ENCODE measurements at places on chromosomes 7 and 10.

- DNase-seq: no peak
- H3K36me3 ChIP-seq: 0 out of 2 replicates have a peak, but pooled peaks cover 4% of the 10 kb centered on the region
- no peaks in the 10 kb centered on the region for H3K4me1 ChIP-seq
- no peak overlapping the region for H3K27ac ChIP-seq
Observed at GRCh38 chr7:12391922-12392615, 11.6 kb downstream of the VWDE start.

DNA sequence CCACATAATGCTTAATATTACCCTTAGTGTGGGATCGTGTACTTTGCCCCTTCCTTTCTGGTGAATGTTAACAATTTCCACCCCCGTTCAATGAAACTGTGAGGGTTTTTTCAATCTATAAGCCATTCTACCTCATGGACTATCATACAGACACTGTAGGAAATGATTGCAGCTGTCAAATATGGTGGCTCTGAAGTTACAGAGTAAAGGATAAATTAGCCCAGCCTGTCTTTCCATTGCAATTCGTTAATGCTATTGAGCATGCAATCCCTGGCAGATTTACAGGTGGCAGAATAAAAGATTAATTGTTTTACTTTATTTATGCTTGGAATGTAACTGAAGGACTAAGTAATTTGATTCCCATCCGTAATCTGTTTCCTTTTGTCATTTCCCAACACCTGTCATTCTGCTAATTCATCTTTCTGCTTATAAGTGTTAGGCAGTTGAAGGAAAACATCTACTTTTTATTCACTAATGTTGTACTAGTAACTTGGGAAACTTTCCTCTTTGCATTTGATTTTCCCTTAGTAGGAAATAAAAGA lies 1211.6 kb upstream of the LRRN3 start:
- no peak overlapping the region for H3K4me3 ChIP-seq
- no peak overlapping the region for H3K27ac ChIP-seq
- H3K36me3 ChIP-seq: no peaks in the 10 kb centered on the region
- H3K4me1 ChIP-seq: no peaks in the 10 kb centered on the region

DNA sequence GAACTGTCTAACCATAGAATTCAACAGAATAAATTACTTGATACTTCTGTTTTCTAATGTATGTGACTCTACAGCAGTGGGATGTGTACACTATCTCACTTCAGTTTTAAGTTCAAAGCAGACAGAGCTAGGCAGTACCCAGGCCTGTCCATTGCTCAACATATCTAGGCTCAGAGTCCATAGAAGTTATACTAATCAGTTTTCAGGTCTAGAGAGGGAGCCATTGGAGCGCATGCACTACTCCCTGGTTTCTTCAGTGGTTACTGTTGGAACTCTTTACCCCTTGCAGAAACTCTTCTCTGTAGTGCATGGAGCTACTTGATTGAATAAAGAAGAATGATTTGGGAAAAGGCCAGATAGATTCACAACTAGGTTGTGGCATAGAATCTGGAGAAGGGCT lies 4.4 kb downstream of the CD36 start:
- no peaks in the 10 kb centered on the region for H3K27me3 ChIP-seq
- peak overlapping the region; percentile 51 for H3K27ac ChIP-seq
- no peaks in the 10 kb centered on the region for H3K36me3 ChIP-seq
- DNase-seq: no peak

DNA sequence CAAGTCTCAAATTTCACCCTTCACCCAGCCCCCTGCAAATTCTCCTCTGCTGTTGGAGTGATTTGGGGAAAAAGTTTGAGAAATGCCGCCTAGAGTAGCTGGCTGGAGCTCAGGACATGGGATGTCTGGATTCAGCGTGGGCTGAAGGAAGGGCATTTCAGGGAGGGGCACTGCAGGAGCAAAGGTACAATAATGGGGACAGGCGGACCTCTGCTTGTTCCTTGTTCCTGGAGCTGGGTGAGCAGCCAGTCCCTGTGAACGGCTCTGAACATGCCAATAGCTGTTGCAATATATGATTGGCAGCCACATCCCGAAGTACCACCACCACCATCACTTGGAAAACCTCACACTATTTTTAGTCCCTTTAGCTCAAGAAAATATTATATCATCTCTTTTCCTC lies 23.4 kb downstream of the ADRA2A start:
- no peak overlapping the region for H3K4me3 ChIP-seq
- DNase-seq: no peak
- H3K27ac ChIP-seq: no peak overlapping the region
- no peaks in the 10 kb centered on the region for H3K36me3 ChIP-seq
- H3K4me1 ChIP-seq: no peaks in the 10 kb centered on the region

GRCh38 chr10:130255777-130256176 lies 119.6 kb downstream of the GLRX3 start:
- H3K27ac ChIP-seq: no peak overlapping the region
- H3K36me3 ChIP-seq: no peaks in the 10 kb centered on the region
- H3K27me3 ChIP-seq: no peaks in the 10 kb centered on the region
- H3K4me1 ChIP-seq: no peaks in the 10 kb centered on the region
- no peak for DNase-seq

DNA sequence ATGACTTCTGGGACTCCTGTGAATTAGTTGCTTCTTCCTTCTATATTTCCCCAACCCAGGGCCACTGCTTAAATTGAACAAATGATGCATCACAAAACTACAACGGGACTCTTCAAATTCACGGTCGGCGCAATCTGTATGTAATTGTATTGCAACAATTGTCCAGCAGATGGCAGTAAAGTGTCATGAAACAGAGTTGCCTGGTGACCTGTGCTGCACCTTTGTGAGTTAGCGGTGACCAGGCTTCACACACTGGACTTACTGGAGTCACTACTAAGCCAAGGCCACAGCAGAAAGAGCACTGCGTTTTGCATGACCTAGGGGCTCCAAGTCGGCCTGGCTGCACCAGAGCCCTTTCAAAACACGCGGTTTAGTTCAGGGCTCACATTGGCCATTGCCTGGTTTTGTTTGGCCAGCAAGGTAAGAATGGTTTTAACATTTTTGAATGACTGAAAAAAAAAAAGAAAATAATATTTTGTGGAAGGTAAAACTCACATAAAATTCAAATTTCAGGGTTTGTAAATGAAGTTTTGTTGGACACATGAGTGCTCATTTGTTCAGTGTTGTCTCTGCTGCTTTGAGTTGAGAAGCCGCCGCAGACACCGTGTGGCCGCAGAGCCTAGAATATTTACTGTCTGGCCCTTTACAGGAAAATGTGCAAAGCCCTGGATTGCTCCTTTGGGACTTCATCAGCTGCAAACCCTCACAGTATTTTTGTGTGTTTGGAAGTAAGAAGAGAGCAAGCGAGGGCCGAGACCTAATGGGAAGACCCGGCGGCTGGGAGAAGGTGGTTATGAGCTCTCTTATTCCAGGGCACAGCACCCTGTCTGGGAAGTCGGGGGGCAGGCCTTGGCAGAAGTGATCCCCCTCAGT lies 23.2 kb upstream of the ZNF32 start:
- no peaks in the 10 kb centered on the region for H3K4me1 ChIP-seq
- H3K36me3 ChIP-seq: no peaks in the 10 kb centered on the region
- no peak overlapping the region for H3K27ac ChIP-seq
- peaks cover 90% of the 10 kb centered on the region for H3K27me3 ChIP-seq
- H3K4me3 ChIP-seq: no peak overlapping the region
- peak; percentile 40 for DNase-seq

DNA sequence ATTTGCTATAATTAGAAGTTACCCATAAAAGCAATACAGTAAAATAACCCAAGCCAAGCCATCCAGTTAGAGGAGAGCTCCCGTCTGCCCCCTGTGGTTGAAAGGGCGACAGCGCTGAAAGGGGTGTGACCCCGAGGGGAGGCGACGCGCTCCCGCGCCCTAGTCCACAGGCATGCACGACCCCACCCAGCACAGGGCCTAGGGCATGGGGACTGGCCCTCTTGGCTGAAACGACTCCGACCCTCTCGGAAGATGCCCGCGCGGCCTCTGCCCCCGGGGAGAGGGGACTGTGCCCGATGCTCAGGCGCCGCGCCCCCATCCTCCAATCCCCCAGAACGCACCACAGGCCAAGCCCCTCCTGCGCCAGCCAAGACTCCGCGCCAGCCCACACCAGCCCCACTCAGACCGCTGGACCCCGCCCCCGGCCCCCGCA lies 64.0 kb downstream of the CSGALNACT2 start:
- peaks cover 6% of the 10 kb centered on the region for H3K4me1 ChIP-seq
- DNase-seq: no peak
- no peaks in the 10 kb centered on the region for H3K36me3 ChIP-seq
- peak overlapping the region; percentile 57 for H3K4me3 ChIP-seq

DNA sequence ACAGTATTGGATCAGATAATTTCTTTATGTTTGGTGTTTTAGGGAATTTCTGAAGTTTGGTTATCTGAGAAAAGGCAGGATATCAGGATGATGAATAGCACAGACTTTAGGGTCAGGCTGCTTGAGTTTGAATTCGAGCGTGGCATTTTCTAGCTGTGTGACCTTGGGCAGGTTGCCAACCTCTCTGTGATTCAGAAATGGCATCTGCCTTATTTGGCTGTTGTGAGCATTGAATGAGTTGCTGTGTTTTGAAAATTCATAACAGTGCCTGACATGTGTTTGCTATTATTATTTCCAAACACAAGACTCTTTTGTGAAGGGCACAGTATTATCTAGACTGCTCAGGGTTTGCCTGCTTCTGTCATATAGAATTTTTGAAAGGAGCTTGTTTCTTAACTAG lies 66.9 kb downstream of the NXPH1 start:
- H3K27ac ChIP-seq: no peak overlapping the region
- DNase-seq: no peak
- H3K27me3 ChIP-seq: no peaks in the 10 kb centered on the region
- no peaks in the 10 kb centered on the region for H3K4me1 ChIP-seq
- H3K4me3 ChIP-seq: no peak overlapping the region

GRCh38 chr7:4712281-4713182 lies 30.4 kb downstream of the FOXK1 start:
- peaks cover 27% of the 10 kb centered on the region for H3K4me1 ChIP-seq
- no peaks in the 10 kb centered on the region for H3K27me3 ChIP-seq
- H3K4me3 ChIP-seq: no peak overlapping the region
- H3K36me3 ChIP-seq: no peaks in the 10 kb centered on the region
- no peak for DNase-seq
- peak overlapping the region; percentile 5 for H3K27ac ChIP-seq

GRCh38 chr10:703118-703517 lies 13.7 kb upstream of the DIP2C start:
- H3K36me3 ChIP-seq: no peaks in the 10 kb centered on the region
- H3K27me3 ChIP-seq: peaks cover 30% of the 10 kb centered on the region
- no peak for DNase-seq
- no peak overlapping the region for H3K27ac ChIP-seq
- H3K4me1 ChIP-seq: no peaks in the 10 kb centered on the region

DNA sequence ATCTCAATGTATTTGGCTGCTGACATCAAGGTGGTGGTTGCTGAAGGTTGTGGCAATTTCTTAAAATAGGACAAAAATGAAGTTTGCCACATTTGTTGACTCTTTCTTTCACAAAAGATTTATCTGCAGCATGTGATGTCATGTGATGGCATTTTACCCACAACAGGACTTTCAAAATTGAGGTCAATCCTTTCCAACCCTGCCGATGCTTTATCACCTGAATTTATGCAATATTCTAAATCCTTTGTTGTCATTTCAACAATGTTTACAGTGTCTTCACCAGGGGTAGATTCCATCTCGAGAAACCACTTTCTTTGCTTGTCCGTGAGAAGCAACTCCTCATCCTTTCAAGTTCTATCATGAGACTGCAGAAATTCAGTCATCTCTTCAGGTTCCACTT lies 40.6 kb upstream of the SLC16A12 start:
- H3K27ac ChIP-seq: no peak overlapping the region
- no peaks in the 10 kb centered on the region for H3K27me3 ChIP-seq
- no peak overlapping the region for H3K4me3 ChIP-seq
- no peaks in the 10 kb centered on the region for H3K36me3 ChIP-seq
- DNase-seq: no peak
- H3K4me1 ChIP-seq: peaks cover 7% of the 10 kb centered on the region

DNA sequence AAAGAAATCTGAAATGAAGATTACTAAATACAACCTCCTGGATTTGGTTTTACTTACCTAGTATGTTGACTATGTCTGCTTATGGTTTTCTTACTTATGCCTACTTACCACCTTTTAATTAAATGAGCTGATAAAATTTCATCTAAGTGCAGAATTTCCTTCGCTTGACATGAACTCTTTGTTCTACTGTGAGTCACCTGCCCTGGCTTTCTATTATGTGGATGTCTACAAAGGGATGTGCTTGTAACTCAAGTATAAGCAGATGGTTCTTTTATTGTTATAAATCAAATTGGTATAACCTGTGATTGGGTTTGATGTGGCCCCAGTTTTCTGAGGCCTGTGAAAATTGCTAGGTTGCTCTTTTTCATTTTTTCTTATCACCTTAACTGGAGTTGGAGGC lies 389.1 kb upstream of the ANKRD30A start:
- no peak for DNase-seq
- H3K36me3 ChIP-seq: no peaks in the 10 kb centered on the region
- H3K27ac ChIP-seq: no peak overlapping the region
- H3K4me1 ChIP-seq: no peaks in the 10 kb centered on the region

- no peak for DNase-seq
- no peaks in the 10 kb centered on the region for H3K4me1 ChIP-seq
- no peaks in the 10 kb centered on the region for H3K27me3 ChIP-seq
- H3K36me3 ChIP-seq: no peaks in the 10 kb centered on the region
- no peak overlapping the region for H3K4me3 ChIP-seq
Observed at GRCh38 chr10:12180221-12180974, 15.3 kb downstream of the NUDT5 start.

DNA sequence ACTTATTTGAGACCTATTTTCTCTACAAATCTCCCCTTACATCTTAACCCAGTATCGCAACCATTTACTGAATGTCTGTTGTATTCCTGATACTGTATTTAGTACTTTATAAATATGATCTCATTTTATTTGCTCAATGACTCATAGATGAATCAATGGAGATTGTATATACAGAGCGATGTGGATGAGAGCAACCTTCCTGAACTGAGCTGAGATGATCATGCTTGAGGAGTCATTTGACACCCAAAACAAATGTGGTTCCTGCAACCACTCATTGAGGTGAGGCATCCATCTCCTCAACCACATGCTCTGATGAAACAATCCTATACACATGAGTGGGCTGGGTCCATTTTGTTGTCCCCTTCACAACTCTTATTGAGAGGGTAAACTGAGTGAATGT lies 250.0 kb downstream of the CDC14C start:
- no peak overlapping the region for H3K4me3 ChIP-seq
- no peak for DNase-seq
- H3K27ac ChIP-seq: no peak overlapping the region
- H3K36me3 ChIP-seq: no peaks in the 10 kb centered on the region
- no peaks in the 10 kb centered on the region for H3K27me3 ChIP-seq

DNA sequence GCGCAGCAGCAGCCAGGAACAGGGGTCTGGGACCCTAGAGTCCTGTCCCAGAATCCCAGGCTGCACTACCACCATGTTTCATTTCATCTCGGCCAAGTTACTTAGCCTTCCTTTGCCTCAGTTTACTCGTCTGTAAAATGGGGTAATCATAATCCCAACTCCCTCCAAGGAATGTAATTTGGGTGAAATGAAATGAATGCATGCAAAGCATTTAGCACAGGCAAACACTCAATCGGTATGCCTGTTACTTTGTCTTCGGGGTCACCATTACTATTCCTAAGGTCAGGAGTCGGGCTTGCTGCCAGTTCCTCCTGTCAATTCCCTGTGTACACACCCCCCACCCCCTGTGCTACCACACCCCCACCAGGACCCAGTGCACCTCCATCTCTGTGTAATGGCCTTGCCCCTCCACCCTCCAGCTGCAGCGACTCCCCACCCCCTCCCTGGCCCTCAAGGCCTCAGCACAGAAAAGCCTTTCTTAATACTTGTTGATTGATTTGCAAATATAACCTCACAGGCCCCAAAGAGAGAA lies 1.7 kb downstream of the TNS3 start:
- H3K27ac ChIP-seq: peak overlapping the region; percentile 87
- H3K36me3 ChIP-seq: peaks cover 14% of the 10 kb centered on the region
- peak overlapping the region; percentile 65 for H3K4me3 ChIP-seq
- H3K27me3 ChIP-seq: no peaks in the 10 kb centered on the region

All from PC-9 (cell line).